ENCODE measurements at places on chromosomes 12 and 14. TPM values are rescaled to one million over a fixed set of nuclear protein-coding genes. Genes with fewer than 3 reads are reported as not detected.

DNA sequence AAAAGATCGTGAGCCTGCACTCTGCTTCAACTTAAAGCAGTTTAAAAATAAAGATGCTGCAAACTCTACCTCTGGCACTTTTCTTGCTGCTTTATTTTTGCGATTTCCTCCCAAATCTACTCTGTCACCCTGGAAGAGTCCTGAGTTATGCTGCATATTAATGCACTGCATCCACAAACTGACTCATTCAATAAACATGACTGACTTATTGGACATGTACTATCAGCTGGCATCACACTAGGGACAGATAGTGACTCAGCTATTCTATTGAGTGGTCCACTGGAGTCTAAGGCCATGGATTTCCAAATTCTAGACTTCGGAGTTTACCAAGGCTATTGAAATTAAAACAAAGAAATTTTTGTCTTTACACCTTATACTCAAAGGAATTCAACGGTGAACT lies 90.7 kb upstream of the PTPRR start:
- no peaks in the 10 kb centered on the region for H3K36me3 ChIP-seq
- no peaks in the 10 kb centered on the region for H3K27me3 ChIP-seq
- H3K4me1 ChIP-seq, result no peaks in the 10 kb centered on the region
- no peak overlapping the region for H3K4me3 ChIP-seq
- no peak for DNase-seq
- no peak overlapping the region for H3K27ac ChIP-seq

GRCh38 chr12:9237286-9237685 lies 29.1 kb upstream of the PZP start:
- DNase-seq, result no peak
- no peak overlapping the region for H3K27ac ChIP-seq

DNA sequence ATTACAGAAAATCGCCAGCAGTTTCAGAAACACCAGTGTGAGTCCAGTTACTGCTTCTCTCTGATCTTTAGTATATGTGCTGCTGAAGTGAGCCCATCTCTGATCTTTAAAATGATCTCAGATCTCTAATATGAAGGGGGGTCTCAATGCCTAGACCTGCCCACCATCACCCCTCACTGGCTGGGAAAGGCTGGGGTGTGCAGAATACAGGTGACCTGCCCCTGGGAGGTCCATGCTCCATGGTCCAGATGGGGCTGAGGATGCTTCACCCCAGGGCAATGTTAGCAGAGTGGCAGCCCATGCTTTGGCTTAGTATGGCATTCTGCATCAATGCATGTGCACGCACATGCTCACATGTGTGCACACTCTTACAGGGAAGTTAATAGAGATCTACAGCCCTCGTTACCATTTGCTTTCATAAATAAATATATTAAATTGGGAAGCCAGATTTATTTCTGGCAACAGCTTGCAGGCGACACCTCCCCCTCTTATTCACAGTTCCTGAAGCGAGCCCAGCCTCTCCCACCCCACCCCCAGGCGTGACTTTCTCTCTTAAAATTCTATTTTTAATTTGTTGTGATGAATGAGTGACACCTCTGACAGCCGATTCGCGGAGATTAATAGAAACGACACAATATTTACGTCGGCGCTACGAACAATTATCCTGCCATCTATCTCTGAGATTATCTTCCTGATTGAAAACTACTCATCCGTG lies 104.7 kb upstream of the ESRRB start:
- H3K27me3 ChIP-seq, result peaks cover 3% of the 10 kb centered on the region
- H3K4me3 ChIP-seq, result no peak overlapping the region
- no peak for DNase-seq
- no peaks in the 10 kb centered on the region for H3K36me3 ChIP-seq
- no peaks in the 10 kb centered on the region for H3K4me1 ChIP-seq

DNA sequence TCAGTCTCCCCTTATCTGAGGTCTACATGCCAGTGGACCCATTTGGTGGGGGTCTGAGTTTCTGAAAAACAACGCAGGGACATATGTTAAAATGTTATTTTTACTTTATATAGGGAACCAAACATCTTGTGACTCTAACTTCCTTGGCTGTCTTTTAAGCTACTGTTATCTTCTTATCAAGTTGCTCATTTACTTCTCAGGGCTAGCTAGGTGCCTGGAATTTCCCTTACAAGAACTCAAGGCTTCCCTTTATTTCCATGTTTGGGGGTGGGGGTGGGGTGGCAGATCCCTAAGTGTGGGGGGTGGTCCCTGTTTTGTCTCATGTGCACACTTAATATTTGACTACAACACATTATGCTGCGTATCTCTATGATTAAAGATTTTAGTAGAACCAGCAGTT lies 31.6 kb downstream of the PPP1R36 start:
- H3K4me3 ChIP-seq, result no peak overlapping the region
- DNase-seq, result no peak
- no peaks in the 10 kb centered on the region for H3K36me3 ChIP-seq
- no peaks in the 10 kb centered on the region for H3K4me1 ChIP-seq

DNA sequence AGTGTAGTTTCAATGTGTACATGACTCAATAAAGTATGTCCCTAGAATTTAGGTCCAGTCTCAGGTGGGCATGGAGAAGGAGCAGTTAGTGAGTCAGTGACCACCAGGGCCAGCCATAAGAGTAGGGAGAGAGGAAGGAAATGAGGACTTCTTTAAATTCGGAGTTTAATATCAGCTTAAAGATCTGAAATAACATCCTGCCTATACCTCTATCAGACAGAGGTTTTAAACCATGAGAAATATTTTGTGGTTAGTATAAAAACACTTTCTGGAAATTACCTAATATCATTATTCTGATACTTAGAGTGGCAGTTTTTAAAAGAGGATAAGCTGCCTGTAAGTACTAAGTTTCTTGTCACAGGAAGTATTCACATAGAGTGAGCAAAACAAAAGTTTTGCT lies 61.7 kb upstream of the ST8SIA1 start:
- H3K36me3 ChIP-seq, result no peaks in the 10 kb centered on the region
- H3K4me3 ChIP-seq, result no peak overlapping the region
- H3K27me3 ChIP-seq, result no peaks in the 10 kb centered on the region
- H3K4me1 ChIP-seq, result no peaks in the 10 kb centered on the region
- no peak for DNase-seq
- no peak overlapping the region for H3K27ac ChIP-seq

DNA sequence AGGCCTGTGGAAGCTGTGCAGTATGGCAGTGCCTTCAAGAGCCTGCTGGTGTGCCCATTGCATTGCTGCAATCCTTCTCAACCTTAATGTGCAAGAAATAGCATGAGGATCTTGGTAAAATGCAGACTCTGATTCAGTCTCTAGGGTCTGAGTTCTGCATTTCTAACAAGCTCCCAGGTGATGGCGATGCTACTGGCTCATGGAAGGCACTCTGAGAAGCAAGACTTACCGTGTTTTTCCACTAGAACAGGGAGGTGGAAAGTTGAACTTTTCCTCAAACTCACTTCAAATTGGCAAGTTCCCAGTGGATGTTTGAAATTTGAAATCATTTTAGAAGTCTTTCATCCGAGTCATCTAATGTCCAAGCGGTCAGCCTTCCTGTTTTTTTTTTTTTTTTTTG lies 55.5 kb downstream of the MYRFL start:
- no peaks in the 10 kb centered on the region for H3K36me3 ChIP-seq
- peaks cover 3% of the 10 kb centered on the region for H3K4me1 ChIP-seq
- H3K4me3 ChIP-seq, result no peak overlapping the region
- no peak overlapping the region for H3K27ac ChIP-seq
- H3K27me3 ChIP-seq, result no peaks in the 10 kb centered on the region

- DNase-seq, result no peak
- no peaks in the 10 kb centered on the region for H3K27me3 ChIP-seq
- no peak overlapping the region for H3K4me3 ChIP-seq
- no peaks in the 10 kb centered on the region for H3K4me1 ChIP-seq
These were observed 67.4 kb downstream of the ADGRD1 start for GRCh38 chr12:131021154-131021541.

- peak; percentile 90 for DNase-seq
- H3K4me3 ChIP-seq, result no peak overlapping the region
- H3K27ac ChIP-seq, result peak overlapping the region; percentile 39
- peaks cover 2% of the 10 kb centered on the region for H3K4me1 ChIP-seq
- H3K36me3 ChIP-seq, result no peaks in the 10 kb centered on the region
- no peaks in the 10 kb centered on the region for H3K27me3 ChIP-seq
These were observed 10.9 kb upstream of the ZNF705A start for GRCh38 chr12:8145754-8146441.

GRCh38 chr12:66354291-66354690 lies 52.0 kb downstream of the HELB start:
- no peak for DNase-seq
- H3K27me3 ChIP-seq, result no peaks in the 10 kb centered on the region
- no peaks in the 10 kb centered on the region for H3K36me3 ChIP-seq
- H3K4me1 ChIP-seq, result no peaks in the 10 kb centered on the region

GRCh38 chr12:46534327-46534840 lies 161.8 kb upstream of the SLC38A2 start:
- H3K27me3 ChIP-seq, result no peaks in the 10 kb centered on the region
- no peak overlapping the region for H3K27ac ChIP-seq
- H3K36me3 ChIP-seq, result no peaks in the 10 kb centered on the region
- no peaks in the 10 kb centered on the region for H3K4me1 ChIP-seq
- no peak overlapping the region for H3K4me3 ChIP-seq

DNA sequence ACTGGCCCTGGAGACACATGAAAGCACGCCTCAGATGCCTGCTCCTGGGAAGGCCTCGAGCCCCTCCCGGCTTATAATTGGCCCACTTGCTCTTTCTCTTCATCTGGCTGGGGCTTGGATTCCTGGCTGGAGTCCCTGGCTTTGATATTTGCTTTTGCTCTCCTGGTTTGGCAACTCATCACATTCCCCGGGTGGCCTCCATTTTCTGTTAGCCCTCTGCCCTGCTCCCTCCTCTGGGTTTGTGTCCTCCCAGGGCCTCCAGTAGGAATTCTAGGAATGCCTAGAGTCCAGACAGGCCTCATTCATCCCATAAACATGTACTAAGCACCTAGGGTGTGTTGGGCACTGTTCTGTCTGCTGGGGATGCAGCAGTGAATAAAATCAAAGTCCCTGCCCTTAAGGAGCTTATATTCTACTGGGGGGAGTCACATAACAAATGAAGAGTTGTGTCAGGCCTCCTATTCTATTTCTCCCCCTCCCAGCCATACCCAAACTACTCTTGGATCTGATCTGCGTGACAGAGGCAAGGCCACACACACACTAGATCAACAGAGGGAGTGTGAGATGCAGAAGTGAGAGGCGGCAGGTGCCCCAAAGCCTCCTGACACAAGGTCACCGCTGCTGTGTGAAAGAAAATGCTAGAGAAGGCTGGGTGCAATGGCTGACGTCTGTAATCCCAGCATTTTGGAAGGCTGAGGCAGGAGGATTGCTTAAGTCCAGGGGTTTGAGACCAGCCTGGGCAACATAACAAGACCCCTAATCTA lies 21.3 kb upstream of the TSPAN9 start:
- peaks cover 17% of the 10 kb centered on the region for H3K4me1 ChIP-seq
- DNase-seq, result peak; percentile 44
- no peaks in the 10 kb centered on the region for H3K36me3 ChIP-seq
- no peaks in the 10 kb centered on the region for H3K27me3 ChIP-seq

DNA sequence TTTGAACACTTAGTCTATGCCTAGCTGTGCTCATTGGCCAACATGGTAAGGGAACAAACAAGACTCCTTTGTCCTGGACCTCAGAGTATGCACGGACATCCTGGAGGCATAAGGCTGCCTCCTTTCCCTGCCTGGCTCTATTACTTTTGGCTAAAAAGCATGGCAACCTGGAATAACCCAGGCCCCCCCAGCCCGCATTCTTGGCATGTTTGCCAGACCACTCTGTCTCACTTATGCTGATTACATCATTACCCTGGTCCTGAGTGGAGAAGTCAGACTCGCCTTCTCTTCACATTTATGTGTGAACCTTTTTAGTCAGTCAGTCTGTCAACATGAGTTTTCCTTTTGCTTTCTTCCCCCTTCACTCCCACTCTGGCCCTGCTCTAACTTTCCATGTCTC lies 58.0 kb upstream of the ELK3 start:
- H3K36me3 ChIP-seq, result no peaks in the 10 kb centered on the region
- H3K27ac ChIP-seq, result no peak overlapping the region

- no peak overlapping the region for H3K27ac ChIP-seq
- no peak overlapping the region for H3K4me3 ChIP-seq
- no peaks in the 10 kb centered on the region for H3K4me1 ChIP-seq
- no peaks in the 10 kb centered on the region for H3K36me3 ChIP-seq
These were observed 509.4 kb downstream of the GALC start for GRCh38 chr14:87483271-87484260.

- no peak for DNase-seq
- H3K27me3 ChIP-seq, result no peaks in the 10 kb centered on the region
- peaks cover 2% of the 10 kb centered on the region for H3K4me1 ChIP-seq
- H3K27ac ChIP-seq, result peak overlapping the region; percentile 2
- H3K36me3 ChIP-seq, result peaks cover 20% of the 10 kb centered on the region
These were observed 91.5 kb downstream of the FBXW8 start for GRCh38 chr12:117002051-117002817.

DNA sequence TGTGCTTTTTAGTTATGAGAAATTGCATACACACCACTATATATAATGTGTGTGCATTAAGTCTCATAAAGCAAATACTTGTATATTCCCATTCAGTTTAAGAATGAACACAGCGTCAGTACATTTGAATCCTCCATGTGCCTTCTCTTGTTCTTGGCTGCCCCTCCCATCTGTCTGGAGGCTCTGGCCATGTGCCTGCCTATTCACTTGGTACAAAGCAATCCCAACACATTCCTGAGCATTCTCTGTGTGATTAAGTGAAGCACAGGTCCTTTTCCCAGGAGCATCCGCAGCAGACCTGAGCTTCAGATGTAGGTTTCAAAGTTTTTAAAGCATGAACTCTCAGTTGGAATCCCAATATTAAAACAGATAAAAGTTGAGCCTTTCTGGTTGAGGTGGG lies 58.7 kb downstream of the POLR3B start:
- peaks cover 3% of the 10 kb centered on the region for H3K36me3 ChIP-seq
- H3K27ac ChIP-seq, result no peak overlapping the region
- DNase-seq, result no peak
- no peak overlapping the region for H3K4me3 ChIP-seq
- no peaks in the 10 kb centered on the region for H3K4me1 ChIP-seq

DNA sequence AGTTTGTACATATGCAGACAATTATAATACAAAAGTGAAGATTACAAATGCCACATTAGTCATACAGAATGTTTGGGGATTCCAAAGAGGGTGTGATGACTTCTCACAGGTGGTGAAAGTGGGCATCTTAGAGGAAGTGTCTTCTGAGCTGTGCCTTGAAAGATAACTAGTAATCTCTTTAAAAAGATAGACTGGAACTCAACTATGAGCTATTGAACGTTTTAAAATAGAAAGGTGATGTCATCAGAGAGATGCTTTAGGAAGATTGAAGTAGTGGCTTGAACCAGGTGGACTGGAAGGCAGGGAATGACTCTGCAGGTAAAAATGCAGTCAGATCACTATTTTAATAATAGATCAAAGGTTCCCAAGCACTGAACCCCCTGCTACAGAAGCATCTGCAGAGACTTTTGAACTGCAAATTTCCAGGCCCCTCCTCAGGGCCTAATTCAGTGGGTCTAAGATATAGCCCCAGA lies 50.3 kb downstream of the SYT1 start:
- H3K27ac ChIP-seq, result no peak overlapping the region
- no peaks in the 10 kb centered on the region for H3K36me3 ChIP-seq
- H3K4me3 ChIP-seq, result no peak overlapping the region
- H3K27me3 ChIP-seq, result no peaks in the 10 kb centered on the region

GRCh38 chr12:131363393-131363792 lies 347.5 kb upstream of the SFSWAP start:
- no peak overlapping the region for H3K27ac ChIP-seq
- no peak for DNase-seq
- H3K27me3 ChIP-seq, result peaks cover 2% of the 10 kb centered on the region
- H3K36me3 ChIP-seq, result no peaks in the 10 kb centered on the region

SYNE3 gene
- 30.5 TPM for total RNA-seq

PDE3A gene
- total RNA-seq, result 15.8 TPM

MYRFL gene
- total RNA-seq, result 1.9 TPM

TFCP2 gene
- total RNA-seq, result 23.2 TPM

SMOC1 gene
- total RNA-seq, result 1.5 TPM

PZP gene
- 4.6 TPM for total RNA-seq

All from lung (tissue), 17 donors.